Left cardiac atrium (tissue), 4 donors: ENCODE measurements at places on chromosomes 7 and 10. TPM values are rescaled to one million over a fixed set of nuclear protein-coding genes. Genes with fewer than 3 reads are reported as not detected.

Gene ADCY1
- total RNA-seq, result 7.4 TPM

DNA sequence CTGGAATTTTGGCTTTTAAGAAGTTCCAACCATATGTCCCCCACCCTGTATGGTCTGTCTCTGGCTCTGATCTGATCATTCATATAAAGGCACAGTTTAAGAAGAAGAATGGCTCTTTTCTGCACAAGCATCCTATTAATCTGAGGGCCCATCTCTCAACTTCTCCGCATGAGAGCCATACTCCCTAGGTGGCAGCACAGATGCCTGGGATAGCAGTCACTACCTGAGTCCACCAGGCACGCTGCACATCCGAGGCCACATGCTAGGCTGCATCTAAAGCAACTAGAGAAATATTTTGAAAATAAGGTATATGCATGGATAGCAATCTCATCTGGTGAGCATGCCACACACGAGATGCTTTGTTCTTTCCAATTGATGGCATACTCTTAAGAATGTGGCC, 565.5 kb downstream of the PARD3 start:
- no peak for DNase-seq

GRCh38 chr7:133961724-133962123, 165.4 kb upstream of the LRGUK start:
- no peak for DNase-seq

DNA sequence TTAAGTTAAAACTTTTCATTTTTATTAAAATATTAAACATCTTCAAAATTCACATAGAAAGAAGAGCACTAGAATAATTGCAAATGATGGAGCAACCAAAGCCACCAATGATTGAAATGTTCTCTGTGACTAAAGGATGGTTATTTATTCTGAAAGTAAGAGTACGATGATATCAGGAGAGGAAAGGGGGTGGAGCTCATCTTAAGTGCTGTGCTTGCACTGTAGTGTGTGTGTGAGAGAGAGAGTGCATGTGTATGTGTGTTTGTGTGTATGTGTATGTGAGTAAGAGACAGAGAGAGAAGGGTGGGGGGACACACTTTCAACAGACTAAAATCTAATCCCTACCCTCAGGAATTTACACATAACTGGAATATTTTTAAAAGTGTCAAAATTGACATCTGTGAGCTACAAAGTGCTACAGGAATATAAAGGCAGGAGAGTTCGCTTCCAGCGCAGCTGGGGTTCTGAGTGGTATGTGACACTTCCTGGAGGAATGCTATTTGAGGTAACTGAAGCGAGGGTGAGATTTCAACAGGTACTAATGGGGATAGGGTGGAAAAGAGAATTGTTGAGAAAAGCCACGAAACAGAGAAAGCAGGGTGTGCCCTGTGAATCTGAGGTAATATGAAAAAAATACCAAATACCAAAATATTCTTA, 57.2 kb upstream of the SMNDC1 start:
- no peak for DNase-seq

GRCh38 chr7:140696024-140696679, 356 bp upstream of the NDUFB2 start:
- peak; percentile 97 for DNase-seq

- peak; percentile 40 for DNase-seq
Measured at GRCh38 chr10:69901628-69902505, 100.2 kb downstream of the COL13A1 start.

GRCh38 chr10:22285130-22285529, 31.1 kb upstream of the COMMD3 start:
- DNase-seq, result no peak

Gene AFAP1L2
- 5.5 TPM for total RNA-seq

Gene RAPGEF5
- total RNA-seq, result 15.9 TPM

DNA sequence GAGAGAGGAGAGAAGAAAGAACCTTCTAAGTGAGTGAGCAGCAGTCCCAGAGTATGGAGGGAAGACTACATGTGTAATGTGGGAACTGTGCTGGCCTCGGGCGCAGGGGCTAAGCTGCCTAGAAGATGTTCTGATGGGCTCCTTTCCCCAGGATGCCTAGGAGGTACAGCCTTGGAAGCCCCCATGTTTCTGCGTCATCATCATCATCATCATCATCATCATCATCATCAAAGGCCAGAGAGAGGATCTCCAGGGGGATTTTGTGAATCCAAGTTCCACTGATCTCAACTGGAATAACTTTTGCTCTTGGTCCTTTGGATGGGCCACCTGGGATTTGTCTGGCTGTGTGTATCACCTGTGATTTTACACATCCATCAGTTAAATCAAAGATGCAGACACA, 86.0 kb downstream of the BUB3 start:
- DNase-seq, result no peak

GRCh38 chr10:3002304-3002703, 65.0 kb upstream of the PFKP start:
- DNase-seq, result no peak

DNA sequence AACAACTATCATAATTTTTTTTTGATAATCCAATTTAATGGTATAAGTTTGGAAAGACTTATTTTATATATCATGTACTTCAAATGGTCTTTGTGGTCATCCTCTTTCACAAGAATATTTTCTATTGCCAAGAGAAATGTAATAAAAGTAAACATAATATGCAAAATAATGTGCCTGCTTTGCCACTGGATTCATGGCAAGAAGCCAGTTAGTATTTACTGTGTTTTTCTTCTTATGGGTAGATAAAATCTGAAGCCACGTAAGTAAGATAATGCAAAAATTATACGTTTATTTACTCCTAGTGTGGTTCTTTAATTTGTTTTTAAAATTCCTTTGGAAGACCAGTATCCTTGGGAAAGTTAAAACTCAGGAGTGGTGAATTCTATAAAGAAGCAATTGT, 258.5 kb downstream of the ARL4A start:
- DNase-seq, result no peak

DNA sequence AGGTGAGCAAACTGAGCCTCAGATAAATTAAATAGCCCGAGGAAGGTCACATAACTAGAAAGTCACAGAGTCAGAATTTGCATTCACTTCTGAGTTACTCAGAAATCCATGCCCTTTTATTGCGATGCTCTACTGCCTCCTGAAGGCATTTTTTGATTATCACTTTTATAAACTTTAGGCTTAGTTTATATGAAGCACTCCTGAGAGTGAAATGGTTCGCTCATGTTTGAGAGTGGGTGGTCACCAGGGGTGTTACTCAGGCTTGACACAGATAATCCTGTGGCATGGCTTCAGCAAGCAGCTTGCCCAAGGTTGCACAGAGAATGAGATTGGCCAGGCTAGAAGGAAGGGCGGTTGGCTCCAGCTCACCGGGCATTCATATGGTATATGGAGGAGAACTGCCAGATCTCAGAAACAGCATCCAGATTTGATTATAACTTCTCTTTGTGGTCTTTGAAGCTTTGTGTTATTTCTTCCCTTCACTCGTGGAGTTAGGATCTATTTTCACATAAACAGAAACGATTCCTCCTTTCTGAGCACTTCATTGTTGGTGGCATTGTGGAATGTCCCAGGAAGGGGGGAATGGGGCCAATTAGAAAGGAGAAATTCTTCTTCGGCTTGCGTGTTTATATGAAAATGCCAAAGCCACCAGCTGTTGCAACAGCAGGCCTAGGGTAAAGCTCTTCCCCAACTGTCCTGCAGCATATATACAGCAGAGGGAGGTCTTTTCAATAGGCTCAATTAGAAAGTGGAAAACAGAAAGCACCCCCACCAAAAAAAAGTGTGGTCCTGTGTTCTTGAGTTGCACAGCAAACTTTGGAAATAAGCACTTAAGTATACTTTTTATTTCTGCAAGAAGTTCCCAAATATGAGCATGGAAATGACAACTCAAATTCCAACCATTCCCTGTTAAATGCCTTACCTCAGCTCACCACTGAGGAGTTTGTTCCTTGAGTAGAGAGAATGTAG, 628.8 kb downstream of the SUGCT start:
- DNase-seq, result no peak

Gene ATOH7
- not detected for total RNA-seq

GRCh38 chr10:129728246-129728820, 235.7 kb downstream of the EBF3 start:
- no peak for DNase-seq

Gene ERVW-1
- not detected for total RNA-seq

DNA sequence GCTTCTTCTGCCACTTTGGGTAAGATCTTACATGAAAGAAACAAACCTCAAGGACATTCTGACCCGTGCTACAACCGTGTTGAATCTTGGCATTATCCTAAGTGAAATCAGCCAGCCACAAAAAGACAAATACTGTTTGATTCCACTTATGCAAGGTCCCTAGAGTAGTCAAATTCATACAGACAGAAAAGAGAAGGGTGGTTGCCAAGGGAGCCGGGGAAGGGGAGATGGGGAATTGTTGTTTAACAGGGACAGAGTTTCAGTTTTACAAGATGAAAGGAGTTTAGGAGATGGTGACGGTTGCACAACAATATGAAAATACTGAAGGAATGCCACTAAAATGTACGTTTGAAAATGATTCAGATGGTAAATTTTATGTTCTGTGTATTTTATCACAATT, 12.2 kb upstream of the CLEC2L start:
- no peak for DNase-seq

DNA sequence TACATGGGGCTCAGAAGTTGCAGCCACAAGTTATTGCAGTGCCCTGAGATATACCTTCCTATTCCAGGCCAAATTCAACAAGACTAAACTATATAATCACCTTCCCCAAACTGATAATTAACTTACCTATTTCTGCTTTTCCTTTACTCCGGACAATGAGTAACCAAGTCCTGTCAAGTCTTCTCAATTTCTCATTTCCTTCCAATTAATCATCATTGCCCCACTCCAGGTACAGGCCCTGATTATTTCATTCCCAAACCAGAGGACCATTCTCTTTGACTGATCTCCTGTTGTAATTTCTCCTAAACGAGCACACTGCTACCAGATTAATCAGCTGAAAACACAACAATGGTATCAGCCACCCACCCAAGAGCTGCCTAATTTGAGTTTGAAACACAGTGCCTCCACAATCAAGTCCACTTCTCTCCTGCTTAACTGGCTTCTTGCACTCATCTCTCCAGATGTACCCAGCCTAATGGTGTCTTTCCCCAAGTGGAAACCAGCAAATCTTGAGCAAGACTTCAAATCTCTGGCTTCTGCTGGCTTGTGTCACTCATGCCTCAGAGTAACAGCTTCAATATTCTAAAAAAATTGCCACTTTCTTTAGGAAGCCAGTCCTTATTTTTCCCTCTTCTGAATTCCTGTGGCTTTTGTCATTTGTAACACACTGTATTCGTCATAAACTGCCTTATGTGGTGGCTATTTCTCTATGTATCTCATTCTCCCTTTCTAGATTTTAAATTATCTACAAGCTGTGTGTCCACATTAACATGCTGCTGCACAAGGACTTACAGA, 89.1 kb downstream of the CDK6 start:
- DNase-seq, result no peak

GRCh38 chr7:80677629-80678028, 39.2 kb downstream of the CD36 start:
- DNase-seq, result no peak

Gene SCIN
- 1.3 TPM for total RNA-seq

DNA sequence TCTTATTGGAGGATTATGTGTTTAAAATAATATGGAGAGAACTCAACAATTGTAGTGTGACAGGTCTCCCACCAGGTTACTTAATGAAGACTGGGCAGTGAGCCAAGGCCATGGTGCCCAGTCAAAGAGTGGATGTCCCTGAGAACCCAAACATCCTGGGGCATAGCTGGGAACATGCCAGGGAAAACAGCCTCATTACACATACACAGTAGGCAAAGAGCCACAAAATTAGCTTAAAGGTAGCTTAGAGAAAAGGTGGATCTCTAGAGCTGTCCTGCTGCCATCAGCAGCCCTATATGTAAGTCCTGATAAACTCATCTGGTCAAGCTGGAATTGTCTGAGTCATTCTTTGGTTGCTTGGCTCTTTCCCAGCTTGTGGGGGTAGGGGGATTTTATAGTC, 287.8 kb downstream of the PHF14 start:
- DNase-seq, result no peak

- DNase-seq, result no peak
Measured at GRCh38 chr7:32952876-32953275, 4.4 kb upstream of the FKBP9 start.

Gene PNLIPRP3
- total RNA-seq, result not detected

Gene SEMA3D
- total RNA-seq, result 1.1 TPM

DNA sequence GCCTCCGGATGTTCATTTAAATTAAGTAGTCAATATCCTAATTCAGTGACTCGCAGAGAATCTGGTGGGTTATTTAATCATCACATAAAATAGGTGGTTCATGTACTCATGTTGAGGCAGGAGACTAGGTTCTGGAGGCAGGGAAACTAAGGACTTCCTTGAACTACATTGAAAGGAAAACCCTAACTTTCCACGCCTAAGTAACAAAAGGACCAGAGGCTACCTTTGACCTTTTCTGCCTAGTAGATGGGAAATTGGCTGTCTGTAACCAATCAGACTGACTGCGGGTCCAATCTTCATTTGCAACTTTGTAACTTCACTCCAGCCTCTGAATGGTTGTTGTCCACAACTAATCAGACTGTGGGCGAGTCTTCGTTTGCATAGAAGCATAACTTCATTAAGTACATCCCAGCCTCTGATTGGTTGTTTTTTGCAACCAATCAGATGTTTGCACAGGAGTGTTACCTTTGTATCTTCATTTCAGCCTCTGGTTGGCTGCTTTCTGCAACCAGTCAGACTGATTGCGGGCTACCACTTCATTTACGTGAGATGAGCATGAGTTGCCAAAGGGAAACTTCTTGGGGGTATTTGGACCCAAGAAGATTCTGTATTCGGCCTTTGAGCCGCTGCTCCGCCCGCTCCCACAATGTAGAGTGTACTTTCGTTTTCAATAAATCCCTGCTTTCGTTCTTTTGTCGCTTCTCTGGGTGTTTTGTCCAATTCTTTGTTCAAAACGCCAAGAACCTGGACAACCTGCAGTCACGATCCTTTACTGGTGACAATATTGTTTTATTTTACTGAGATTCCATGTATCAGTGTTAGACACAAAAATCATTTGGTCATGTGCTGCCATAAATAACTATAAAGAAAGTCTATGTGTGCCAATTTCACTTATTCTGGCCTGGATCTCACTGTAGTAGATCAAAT, 1.7 kb upstream of the ST7 start:
- DNase-seq, result no peak

Gene KEL
- not detected for total RNA-seq

- no peak for DNase-seq
Measured at GRCh38 chr10:69179089-69179742, 818 bp upstream of the SUPV3L1 start.

GRCh38 chr7:124246262-124246863, 213.5 kb upstream of the TMEM229A start:
- no peak for DNase-seq

DNA sequence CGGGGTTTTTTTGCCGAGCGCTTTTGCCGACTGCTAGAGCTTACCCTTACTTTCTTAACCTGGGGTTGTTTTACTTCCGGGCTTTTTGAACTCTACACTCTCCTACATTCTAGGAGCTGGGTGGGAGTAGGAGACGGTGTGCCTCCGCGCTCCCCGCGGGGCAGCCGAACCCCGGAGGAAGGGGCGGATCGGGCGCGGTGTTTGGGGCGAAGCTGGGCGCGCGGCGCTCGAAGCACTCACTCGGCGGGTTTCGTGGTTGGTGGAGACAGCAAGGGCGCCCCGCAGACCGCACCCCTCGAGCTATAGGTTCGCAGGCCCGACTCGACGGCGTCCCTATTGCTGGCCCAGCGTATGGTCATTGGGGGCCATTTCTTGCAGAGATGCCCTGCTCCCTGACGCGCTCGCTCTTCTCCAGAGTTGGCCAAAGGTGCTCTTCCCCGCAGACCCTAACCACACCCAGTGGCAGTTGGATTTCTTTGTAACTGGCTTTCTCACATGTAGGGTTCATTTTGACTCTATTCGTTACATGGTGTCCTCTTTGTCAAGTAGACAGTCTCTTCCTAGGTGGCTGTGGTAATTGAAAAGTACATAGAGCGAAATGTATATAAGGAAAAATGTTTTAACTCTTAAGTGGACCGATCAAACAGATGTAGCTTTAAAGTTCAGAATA, 364 bp downstream of the ZNF518A start:
- DNase-seq, result peak; percentile 77
